ENCODE measurements at places on chromosomes 3 and 15.

DNA sequence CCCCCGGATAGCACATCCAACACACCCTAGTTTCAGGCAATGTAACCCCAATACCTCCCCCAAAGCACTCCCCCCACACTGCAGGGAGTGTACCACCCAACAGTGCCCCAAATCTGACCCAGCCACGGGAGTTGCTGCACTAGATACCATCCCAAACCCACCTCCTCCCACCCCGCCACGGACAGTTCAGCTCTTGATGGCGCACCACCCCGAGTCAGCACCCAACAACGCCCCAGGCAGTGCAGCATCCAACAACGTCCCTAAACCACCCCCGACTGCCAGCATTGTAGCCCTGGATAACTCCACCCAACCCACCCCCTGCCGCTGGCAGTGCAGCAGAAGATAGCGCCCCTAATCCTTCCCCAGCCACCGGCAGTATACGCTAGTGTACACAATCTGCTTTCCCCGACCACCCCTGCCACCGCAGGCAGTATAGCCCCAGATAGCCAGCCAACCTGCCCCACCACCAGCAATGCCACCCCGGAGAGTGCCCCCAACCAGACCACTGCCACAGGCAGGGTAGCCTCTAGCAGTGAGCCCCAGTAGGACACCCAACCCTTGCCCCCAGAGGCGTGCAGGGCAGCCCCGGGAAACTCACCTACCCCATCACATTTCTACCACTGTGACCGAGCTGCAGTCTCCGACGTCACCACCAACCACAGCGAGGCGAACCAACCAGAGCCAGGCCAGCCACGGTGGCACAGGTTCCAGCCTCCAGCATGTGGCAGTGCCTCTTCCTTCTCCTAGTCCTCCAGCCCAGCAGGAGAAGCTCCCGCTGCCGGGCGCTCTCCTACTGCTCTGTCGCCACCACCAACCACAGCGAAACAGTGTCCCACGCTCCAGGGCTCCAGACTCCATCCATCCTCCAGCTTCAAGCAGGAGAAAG is 178.1 kb downstream of the POTEB3 start:
- no peak for DNase-seq

- DNase-seq = no peak
These were observed 8.0 kb downstream of the BCL2L10 start for GRCh38 chr15:52104532-52105004.

GRCh38 chr3:135007607-135008006 is 212.5 kb downstream of the EPHB1 start:
- no peak for DNase-seq

DNA sequence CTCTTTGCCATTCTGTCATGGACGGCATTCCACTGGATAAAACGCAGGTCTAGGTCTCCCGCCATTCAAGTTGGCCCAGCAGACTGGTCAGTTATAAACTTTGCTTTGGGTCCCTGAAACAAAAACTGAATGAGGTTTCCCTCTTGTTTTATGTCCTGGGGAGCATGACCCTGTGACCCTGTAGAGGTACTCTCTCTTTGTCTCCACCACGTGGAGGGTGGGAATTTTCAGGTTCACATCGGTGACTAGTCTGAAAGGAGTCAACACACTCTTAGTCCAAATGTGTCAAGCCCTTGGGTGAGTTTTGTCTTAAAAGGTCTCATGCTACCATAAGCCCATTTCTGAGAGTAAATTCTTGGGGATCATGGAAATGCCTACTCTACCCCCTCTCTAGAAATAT is 139.9 kb downstream of the PLCH1 start:
- no peak for DNase-seq

- no peak for DNase-seq
These were observed 19.9 kb downstream of the DNASE1L3 start for GRCh38 chr3:58190882-58191281.

GRCh38 chr15:49339656-49340055 is 83.4 kb upstream of the FGF7 start:
- DNase-seq = no peak

DNA sequence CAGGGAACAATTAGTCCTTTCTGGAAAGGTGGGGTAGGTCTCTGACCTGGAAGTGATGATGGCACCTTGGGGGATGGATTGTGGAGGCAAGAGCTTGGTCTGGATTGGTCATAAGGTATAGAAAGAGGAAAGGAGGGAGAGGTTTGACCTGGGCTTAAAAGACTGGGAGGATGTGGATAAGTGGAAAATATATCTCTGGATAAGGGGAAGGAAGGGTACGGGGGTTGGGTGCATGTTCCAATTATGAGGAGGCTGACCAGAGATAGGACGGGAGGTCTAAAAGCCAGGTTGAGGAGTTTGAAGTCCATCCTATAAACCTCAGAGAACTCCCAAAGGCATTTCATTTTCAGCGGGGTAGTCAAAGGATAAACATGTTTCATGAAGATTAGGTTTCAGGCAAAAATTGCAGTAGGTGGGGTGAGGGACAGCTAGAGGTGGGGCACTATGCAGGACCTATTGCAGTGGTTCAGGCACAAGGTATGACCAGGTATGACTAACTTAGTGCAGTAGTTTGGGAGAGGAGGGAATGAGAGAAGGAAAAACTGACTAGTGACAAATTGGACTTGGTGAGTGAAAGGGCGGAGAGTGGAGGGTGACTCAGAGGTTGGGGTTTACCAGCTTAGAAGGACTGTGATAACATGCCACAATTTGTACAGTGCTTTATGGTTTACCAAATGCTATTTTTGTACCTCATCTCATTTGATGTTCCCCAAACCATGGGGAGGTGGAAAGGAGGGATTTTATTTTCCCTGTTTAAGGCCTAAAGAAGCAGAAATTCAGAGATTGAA is 10.7 kb downstream of the PDE8A start:
- DNase-seq = no peak

DNA sequence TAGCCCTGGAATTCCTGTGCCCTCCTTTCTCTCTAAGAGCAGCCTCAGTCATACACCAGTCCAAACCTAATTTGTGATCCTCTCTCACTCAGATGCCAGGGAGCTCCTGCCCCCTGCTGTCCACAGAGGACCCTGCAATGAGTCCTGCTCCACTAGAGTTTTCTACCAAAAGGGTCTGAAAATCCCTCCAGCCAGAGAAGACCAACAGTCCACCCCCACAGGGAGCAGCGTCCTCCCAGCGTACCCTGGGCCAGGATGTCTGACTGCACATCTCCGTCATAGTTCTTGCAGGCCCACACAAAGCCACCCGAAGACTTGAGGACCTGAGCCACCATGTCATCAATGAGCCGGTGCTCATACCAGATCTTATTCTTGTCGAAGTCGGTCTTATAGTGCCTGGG is 15.4 kb downstream of the IDH2 start:
- DNase-seq = no peak

GRCh38 chr3:5294356-5294755 is 106.8 kb downstream of the EDEM1 start:
- no peak for DNase-seq

Data from cortex of kidney (tissue), 1 donor.